ENCODE measurements at places on chromosomes 12 and 14.

DNA sequence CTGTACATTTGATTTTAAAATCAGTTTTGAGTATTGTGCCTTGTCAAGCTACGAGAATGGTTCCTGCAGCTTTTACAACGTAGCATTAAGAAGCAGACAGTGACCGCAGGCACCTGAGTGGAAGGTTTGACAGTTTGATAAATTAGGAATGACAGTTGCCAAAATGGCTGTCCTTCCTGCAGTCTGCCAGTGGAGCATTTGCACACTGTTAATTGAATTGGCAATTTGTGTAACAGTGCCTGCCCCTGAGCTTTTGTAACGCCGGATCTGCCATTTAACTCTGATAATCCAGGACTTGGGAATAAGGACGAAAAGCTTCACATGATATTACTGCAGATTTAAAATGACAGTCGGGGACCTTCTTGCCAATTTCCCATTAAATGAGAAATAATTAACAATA lies 385.3 kb downstream of the NPAS3 start:
- no peak for DNase-seq

- no peak for DNase-seq
Measured at GRCh38 chr12:50257236-50258166, 25.8 kb downstream of the LIMA1 start.

DNA sequence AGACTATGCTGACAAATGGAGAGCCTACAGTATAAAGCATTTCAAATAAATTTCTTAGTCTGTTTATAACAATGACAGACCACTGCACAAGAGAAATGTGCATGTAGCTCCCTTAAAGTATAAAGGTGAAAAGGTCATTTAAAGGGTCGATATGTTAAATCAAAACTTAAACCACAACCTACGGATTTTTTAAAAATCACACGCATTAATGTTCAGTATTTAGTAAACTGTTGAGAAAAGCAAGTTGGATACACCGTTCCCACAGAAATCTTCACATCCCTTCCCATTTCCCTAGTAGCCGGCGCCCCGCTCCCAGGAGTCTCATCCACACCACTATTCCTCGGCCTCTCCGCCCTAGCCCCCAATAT lies 614 bp downstream of the FKBP3 start:
- no peak for DNase-seq

DNA sequence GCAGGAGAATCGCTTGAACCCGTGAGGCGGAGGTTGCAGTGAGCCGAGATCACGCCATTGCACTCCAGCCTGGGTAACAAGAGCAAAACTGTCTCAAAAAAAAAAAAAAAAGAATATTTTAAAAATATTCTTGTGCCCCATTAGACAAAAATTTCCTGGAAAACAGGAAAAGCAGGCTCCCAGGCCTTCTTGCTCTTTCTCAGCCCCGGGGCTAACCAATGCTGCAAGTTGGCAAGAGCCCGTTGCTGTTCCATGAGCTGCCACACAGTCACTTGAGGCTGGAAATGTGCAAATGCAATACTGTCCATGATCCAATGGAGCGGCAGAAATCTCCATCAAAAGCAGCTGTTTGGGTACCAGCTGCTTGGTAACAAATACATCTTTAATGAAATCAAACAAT lies 994.7 kb downstream of the VRK1 start:
- DNase-seq, result no peak

- DNase-seq, result no peak
Measured at GRCh38 chr12:64385019-64385418, 5.5 kb downstream of the C12orf56 start.

DNA sequence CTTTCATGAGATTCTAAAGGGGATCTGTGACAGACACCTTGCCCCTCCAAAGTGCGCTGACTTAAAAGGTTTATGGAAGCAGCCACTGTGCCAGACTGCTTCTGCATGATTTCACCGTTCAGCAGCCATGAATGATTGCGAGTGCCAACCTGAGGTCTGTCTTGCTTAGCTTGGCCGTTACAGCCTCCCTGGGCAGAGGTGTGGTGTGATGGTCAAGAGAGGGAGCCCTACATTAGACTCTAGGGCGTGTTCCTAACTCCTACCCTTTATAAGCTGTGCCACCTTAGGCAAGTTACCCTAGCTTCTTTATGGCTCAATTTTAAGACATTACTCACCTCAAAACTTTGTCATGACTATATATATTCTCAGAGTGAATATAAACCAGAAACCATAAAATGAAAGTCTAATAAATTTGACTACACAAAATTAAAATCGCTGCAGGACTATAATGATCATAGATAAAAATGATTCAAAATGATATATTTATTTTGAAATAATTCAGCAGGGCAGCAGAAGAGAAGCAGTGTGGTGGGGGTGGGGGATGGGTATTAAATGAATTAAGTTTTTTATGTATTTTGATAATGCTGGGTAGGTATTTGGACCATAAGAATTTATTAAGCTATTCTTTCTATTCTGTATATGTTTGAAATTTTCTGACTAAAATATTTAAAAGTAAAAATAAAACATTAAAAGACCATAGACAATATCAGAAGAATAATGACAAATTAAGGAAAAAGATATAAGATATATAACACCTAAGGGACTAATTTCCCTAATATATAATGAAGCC lies 47.7 kb upstream of the MBIP start:
- no peak for DNase-seq

DNA sequence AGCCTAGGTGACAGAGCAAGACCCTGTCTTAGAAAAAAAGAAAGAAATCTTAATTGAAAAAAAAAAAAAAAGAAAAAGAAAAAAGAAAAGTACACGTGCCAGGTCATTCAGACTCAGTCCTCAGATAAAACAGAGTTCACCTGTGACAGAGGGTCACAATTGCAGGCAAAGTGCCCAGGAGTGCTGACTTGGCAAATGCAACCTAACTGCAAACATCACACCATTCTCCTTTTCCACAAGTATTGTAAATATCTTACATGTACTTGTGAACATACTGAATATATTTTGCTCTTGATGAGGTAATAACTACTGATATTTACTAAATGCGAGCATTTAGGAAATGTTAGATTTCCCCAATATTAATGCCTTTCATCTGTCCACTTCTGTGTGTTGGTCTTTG lies 9.0 kb upstream of the COL2A1 start:
- DNase-seq, result no peak

GRCh38 chr12:114920771-114921554 lies 237.0 kb upstream of the TBX3 start:
- DNase-seq, result no peak

- DNase-seq, result no peak
Measured at GRCh38 chr12:82745063-82745674, 58.5 kb downstream of the TMTC2 start.

DNA sequence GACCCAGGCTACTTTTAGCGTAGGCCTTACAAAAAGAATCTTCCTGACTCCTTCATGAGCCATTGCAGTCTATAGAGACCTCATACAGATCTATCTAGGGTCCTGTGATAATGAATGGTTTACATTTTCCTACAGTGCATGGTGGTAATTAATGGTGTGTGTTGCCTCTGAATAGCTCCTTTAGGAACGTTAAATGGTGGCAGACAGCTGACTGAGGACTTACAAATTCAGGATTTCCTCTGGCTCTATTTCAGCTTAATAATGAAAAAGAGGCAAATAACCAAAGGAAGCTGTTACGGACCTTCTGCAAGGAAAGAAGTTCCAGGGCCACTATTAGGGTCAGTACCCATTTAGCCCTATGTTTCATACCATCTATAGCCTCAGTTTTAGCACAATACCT lies 5.1 kb downstream of the IKBIP start:
- no peak for DNase-seq

- no peak for DNase-seq
Measured at GRCh38 chr14:80364816-80365215, 153.5 kb upstream of the DIO2 start.

GRCh38 chr12:12645485-12645884 lies 33.8 kb downstream of the CREBL2 start:
- DNase-seq, result no peak

DNA sequence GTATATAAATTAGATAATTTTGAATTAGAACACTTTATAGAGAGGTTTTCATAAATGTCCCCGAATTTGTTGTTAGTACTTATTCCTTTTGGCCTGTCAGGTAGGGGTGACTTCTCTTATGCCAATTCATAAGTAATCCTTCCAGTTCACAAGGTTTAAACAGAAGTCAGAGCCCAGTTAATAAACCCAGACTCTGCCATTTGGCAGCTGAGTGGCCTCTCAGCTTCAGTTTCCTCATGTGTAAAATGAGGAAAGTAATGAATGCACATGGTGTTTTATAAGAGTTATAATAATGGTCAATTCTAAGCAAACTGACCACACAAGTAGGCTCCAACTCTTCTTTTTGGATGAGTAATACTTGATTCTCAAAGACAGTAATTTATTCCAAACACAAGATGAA lies 10.3 kb downstream of the MTERF2 start:
- no peak for DNase-seq

All from neural crest cell (in vitro differentiated cells).